Heart right ventricle (tissue), 16 donors: ENCODE measurements at places on chromosomes 5 and 9. TPM values are rescaled to one million over a fixed set of nuclear protein-coding genes. Genes with fewer than 3 reads are reported as not detected.

The INSL6 gene
- polyA plus RNA-seq = not detected

The SRA1 gene
- polyA plus RNA-seq = 29.8 TPM

The RAPGEF6 gene
- 1.5 TPM for polyA plus RNA-seq

The RASGRF2 gene
- 8.6 TPM for polyA plus RNA-seq

- no peak for DNase-seq
Observed at GRCh38 chr5:111649516-111649915, 107.5 kb downstream of the NREP start.

GRCh38 chr5:75062925-75063531 lies 10.7 kb upstream of the GCNT4 start:
- DNase-seq = no peak

- no peak for DNase-seq
Observed at GRCh38 chr5:139183502-139183901, 14.7 kb downstream of the SIL1 start.

DNA sequence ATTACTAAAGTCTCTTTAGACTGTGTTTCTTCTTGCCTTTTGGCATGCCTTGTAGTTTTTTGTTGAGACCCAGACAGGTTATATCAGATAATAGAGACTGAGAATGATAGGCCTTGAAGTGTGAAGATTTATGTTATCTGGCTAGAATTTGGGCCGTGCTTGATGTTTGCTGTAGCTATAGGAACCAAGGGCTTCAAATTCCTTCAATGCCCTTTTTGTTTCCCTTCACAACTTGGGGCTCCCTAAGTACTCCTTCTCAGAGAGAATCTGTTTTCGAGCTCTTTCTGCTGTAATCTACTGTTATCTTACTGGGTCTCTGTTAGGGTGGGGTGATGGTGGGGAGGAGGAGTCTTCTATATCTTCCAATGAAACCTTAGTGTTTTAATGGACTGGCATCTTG lies 95.3 kb upstream of the CKMT2 start:
- DNase-seq = no peak

GRCh38 chr5:125004009-125004408 lies 257.6 kb upstream of the ZNF608 start:
- no peak for DNase-seq

DNA sequence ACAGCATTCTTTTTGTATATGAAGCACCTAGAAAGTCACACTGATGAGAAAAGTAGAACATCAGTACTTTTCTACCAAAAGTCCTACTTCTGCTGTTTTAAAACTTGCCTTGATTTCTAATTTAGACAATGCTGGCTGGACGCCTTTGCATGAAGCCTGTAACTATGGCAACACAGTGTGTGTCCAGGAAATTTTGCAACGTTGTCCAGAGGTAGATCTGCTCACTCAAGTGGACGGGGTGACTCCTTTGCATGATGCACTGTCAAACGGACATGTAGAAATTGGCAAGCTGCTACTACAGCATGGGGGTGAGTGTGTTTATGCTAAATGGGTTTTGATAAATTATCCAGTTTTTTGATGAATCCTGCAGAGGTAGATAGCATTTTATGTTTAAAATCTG lies 73.5 kb downstream of the SLF1 start:
- no peak for DNase-seq

DNA sequence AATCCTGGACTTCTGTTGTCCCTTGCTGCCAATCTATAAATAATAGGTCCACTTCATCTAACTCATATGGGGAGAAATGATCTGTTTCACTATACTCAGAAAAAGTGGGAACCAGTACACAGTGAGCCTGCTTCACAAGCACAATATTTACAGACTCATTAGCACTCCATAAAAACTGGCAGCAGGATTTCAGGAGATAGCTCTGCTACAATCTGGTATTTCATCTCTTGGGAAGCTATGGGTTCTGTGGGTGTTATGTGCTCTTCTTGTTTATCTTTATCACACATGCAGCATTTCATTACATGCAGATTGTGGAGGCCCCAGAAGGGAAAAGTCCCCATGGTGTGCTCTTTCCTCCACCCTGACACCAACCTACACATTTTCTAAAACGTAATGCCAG lies 33.2 kb downstream of the UGT3A2 start:
- no peak for DNase-seq

DNA sequence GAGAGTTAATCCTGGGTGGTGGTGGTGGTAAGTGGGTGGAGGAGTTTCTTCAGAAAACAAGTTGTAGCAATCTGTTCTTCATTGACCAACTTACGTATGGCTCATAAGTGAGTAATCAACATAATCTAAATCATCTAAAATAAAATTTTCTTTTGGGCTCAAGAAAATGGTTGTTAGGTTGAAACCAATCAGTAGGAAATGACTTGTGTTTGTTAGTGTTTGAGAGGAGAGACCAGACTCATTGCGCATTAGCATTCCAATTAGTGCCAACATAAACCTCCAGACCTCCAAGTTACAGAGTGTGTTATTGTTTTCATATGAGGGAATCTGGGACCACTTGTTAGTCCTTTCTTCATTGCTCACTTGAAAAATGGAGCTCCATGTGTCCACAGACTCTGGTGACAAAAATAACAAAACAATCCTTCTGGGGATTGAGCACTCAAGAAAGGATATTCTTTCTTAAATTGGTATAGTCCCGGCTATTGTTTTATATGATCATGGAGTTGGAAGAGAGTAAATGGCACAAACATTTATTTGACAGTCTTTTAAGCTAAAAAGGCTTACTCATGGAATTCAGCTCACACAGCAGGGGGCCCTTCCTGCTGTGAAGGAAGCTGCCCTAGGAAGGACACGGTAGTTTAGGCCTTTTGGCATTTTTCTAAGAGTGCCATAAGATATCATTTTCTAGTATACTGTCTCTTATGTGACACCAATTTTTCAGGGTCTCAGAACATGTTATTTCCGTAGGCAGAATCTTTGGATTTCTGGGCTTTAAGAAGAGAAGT lies 441.1 kb downstream of the EBF1 start:
- DNase-seq = no peak

- no peak for DNase-seq
Observed at GRCh38 chr5:142107736-142108431, 695 bp upstream of the NDFIP1 start.

DNA sequence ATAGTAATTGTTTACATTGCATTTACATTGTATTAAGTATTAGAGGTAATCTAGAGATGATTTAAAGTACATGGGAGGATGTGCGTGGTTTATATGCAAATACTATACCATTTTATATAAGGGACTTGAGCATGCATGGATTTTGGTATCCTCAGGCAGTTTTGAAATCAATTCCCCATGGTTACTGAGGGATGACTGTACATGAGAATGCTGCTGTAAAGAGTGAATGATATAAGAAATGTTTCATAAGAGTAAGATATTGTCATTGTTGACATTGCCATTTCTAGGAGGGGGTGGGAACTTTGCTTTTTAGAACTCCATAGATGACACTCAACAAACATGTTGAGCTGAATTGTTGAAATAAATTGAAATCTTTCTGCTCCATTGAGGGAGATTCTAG lies 185.0 kb downstream of the SEMA6A start:
- DNase-seq = no peak

DNA sequence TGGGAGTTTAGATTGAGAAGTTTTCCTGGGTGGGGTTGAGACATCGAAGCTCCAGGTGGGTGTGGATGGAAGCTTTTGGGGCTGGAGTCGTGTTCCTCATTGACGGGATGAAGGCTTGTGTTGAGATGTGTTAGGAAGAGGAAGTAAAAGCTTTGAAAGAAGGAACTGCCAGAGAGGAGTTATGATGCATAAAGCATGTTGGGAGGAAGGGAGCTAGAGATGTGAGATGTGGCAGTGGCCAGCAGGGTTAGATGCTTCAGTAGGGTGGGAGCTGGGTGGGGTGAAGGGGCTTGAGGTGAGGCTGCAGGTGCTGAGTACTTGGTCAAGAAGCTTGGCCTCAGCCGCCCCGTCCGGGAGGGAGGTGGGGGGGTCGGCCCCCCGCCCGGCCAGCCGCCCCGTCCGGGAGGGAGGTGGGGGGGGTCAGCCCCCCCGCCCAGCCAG lies 56.7 kb downstream of the HSPA4 start:
- no peak for DNase-seq

DNA sequence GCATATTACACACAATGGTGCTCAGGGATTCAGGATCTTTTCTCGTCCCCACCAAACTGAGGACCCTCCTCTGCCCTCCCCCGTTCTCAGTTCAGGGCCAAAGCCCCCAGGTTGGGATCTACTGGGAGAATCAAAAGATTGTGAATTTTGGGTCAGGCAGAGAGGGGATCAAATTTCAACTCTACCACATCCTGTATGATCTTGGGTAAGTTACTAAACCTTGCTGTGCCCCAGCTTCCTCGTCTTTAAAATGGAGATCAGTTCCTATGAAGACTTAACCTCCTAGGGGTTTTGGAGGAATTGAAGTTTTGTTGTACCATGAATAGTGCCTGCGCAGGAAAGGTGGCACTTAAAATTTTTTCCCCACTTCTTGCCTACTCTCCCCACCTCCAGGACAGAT lies 62.4 kb downstream of the RAI14 start:
- no peak for DNase-seq

DNA sequence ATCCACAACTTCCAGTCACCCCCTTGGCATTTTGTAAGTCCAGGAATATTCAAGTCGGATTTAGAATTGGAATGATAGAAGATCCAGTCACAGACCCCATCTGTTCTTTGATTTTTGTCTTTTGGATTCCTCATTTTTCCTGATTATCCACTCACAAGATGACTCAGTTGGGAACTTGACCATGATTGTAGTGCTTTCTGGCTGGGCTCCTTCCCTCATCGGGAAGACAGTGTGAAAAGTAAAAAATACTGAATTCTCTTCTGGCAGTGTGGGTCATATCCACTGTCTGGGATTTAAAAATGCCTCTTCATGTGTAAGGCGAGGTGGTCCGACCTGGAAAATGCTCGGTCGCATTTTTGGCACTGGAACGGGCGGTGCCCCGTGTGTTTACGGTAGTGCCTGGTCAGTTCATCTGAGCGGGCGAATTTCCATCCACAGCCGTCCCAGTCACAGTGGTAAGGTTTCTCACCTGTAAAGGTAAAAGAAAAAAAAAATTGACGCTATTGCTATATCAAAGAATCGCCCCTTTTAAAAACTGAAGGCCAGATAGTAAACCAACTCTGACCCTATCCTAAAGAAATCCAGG lies 4.0 kb downstream of the KLF4 start:
- DNase-seq = no peak

DNA sequence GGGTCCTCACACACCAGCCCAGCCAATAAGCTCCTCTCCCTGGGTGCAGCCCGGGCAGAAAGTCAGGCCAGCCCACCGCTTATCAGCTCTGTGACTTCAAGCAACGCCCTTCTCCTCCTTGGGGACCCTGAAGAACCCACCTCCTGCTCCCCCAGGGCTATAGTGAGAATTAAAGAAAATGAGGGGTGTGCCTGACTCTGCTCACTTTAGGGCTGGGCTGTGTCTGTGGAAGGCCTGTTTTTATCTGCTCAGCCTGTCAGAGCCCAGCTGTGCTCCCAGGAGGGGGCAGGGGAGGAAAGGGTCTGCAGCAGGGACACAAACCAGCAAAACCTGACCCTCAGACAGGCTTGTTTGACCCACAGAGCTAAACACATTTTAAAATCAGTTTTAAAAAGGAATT lies 3.9 kb downstream of the GPRIN1 start:
- DNase-seq = no peak

DNA sequence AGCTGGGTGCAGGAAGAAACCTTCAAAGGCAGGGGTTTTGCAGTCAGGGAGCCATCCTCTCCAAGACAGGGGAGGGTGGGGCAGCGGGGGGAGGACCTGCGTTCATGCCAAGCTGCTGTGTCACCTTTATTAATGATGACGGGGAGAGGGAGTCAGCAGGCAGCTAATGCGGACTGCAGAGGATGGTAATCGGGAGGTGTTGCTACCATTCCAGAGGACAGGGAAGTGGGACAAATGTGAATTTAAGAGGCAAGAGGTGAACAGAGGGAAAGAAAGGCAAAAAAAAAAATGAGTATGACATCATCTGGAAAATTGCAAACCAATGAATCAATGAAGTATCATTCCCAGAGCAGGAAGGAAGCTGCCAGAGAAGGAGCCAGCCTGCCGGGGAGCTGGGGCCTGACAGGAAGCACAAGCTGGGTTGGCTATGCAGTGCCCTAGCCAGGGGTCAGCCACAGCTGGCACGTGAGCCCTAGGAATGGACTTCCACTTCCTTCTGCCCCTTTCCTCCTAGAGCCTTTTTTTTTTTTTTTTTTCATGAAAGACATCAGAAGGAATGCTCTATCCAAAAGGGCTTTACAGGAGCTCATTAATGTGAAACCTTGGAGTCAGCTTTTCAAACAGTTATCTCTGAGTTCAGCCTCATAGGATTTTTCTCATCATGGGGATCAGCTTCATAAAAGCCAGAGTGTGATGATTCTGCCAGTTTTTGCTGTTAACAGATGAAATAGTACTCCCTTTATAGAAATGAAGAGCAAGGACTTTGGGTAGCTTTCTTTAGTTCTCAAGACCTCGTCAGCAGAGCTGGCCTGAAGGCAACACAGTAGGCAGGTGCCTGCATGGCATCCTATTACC lies 9.2 kb downstream of the INSYN2B start:
- DNase-seq = peak; percentile 20

DNA sequence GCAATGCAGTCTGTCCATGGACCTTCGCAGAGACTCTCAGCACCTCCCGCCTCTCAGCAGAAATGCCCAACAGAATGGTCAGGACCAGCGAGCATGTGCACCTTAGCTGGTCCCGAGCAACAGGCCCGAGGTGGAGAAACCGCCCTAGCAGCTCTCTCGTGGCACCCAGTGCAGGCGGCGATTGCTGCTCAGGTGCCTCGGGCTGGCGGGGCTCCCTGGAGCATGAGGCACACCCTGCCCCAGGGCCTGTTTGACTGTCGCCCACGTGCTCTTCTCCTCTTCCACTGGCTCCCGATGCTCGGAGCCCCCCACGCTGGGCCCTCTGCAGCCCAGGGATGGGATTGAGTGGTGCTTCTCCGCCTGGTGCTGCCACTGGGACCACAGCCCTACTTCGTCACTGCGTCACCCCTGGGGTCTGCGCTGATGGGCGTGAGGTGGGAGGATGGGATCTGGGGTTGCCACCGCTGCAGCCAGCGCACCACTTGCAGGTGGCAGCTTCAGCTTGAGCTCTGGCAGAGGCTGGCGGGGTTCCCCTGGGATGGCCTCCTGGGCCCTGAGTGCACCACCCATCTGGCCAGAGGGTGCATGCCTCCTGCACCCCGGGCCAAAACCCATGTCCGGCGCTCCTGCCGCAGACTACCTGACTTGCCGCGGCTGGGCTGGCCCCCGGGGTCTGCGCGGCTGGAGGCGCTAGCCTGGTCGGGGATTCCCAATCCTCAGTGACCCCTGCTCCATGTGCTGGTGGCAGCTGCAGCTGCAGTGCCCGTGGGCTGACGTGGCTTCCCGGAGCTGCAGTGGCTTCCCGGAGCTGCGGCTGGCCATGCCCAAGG lies 244.2 kb downstream of the FOXD4L6 start:
- DNase-seq = peak; percentile 16

- DNase-seq = no peak
Observed at GRCh38 chr5:141392429-141393198, at the start of gene PCDHGA8. Gene PCDHGA8 (plus strand): TSS chr5:141392633. CDS start chr5:141392814, 181 bp downstream.

DNA sequence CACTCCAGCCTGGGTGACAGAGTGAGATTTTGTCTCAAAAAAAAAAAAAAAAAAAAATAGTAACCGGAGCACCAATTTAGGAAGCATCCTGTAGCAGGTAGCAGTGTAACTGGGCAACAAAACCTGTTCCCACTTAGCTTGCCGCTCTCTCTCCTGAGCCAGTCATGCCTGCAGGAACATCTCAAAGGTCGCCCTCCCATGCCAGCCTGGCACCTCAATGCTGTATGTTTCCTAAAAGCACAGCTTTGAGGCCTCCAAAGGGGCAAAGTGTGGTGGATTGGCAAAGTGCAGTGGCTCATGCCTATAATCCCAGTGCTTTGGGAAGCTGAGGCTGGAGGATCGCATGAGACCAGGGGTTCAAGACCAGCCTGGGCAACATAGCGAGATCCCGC lies 22.3 kb upstream of the FUBP3 start:
- no peak for DNase-seq
